Glutamatergic neuron (in vitro differentiated cells): ENCODE measurements at places on chromosomes 11 and 22.
A peak's percentile ranks its signal among the peaks of the same experiment; 100 is the strongest.

DNA sequence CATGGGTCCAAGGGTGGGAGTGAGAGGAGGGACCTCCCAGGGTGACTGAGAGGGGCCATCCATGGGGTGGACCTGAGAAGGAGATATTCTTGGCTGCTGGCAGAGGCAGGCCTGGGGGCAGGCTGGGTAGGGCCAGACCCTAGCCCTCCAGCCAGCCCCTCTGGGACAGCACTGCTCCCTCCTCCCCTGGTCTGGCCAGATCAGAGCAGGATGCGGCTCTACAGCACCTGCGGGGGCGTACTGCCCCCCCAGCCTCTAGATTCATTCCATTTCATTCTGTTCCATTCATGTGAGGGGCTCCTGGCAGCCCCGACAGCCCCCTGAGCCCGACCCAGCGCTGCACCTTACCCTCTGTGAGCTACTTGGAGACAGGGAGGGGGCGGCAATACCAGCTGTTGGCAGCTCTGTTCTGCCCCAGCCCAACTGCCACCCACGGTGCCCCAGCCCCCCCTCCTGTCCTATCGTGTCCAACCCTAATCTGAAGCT lies 34.3 kb upstream of the MYRF start:
- H3K27ac ChIP-seq, result no peak overlapping the region
- no peak for DNase-seq
- H3K36me3 ChIP-seq, result no peaks in the 10 kb centered on the region
- H3K27me3 ChIP-seq, result no peaks in the 10 kb centered on the region

DNA sequence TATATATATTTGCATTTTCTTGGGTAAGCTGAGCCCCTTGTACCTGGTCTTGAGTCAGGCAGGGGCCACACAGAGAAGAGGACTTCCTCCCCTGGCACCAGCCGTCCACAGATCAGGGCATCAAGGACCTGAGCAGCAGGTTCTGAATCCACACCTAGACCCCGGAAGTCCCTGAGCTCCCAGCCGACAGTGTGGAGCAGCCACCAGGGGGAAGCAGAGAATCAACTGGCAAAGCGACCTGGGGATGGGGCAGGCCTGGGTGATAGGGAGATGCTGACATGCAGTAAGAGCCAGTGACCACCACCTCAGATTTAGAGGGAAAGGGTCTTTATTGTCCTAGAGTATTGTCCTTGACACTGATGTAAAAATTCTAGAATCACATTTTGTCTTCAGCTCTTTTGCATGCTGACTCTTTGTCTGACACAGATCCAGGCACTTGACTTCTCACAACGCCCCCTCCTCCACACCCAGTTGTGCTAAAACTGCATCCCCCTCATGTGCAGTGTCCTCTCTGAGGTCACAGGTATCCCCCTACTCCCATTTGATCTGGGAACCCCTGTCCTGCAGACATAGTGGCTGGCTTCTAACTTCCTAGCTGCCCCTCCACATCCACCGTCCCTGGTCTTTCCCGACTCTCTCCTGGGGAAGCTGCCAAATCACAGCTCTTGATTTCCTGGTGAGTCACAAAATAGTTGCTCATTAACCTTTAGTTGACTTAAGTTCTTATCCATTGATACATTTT lies 109.3 kb downstream of the GGTLC2 start:
- no peaks in the 10 kb centered on the region for H3K4me1 ChIP-seq
- no peaks in the 10 kb centered on the region for H3K36me3 ChIP-seq

DNA sequence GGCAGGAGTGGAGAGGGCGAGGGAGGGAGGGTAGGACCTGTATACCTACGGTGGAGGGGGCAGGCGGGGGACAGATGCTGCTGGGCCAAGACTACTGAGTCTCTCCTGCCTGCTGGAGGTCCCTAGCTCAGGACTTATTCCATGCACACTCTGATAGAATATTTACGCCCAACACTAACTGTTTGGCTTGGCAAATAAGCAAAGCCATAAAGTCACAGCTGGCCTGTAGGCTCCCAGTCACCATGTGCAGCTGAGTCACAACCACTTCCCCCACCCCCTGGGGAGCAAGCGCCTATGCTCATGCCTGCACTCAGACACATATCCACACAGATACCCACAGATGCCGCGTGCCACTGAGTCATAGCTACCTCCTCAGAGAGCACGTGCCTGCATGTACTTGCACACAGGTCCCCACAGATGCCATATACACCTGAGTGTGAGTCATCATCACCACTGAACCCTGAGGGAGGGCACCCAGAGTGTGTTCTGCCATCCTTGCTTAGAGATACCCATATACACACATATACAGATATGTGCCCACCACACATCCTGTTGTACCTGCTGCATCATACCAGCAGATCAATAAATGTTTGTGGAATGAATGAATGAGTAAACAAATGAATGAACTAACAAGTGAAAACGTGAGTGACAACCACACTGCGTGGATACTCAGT lies 95.8 kb downstream of the SWAP70 start:
- no peaks in the 10 kb centered on the region for H3K36me3 ChIP-seq
- H3K4me1 ChIP-seq, result peaks cover 8% of the 10 kb centered on the region
- peak overlapping the region; percentile 43 for H3K4me3 ChIP-seq

DNA sequence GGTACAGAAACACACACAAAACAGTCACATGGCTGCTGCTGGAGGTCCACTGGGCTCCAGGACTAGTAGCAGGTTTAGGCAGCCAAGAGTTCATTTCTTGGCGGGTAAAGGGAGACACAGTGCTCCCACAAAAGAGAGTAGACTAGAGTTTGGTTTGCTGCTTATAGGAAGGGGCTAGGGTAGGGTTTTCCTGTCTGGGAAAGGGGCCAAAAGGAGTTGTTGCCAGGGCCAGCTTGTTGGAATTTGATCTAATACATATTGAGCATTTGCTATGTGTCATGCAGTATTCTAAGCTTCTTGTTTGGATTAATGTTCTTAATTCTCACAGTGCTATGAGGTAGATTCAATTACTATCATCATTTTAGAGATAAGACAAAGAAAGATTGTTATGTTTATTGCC lies 195.1 kb upstream of the PLET1 start:
- no peaks in the 10 kb centered on the region for H3K4me1 ChIP-seq
- DNase-seq, result no peak
- H3K4me3 ChIP-seq, result no peak overlapping the region
- no peak overlapping the region for H3K27ac ChIP-seq

GRCh38 chr22:24303007-24303406 lies 32.4 kb downstream of the SPECC1L start:
- no peak for DNase-seq
- H3K4me3 ChIP-seq, result no peak overlapping the region
- H3K27me3 ChIP-seq, result peaks cover 2% of the 10 kb centered on the region
- peaks cover 20% of the 10 kb centered on the region for H3K36me3 ChIP-seq

DNA sequence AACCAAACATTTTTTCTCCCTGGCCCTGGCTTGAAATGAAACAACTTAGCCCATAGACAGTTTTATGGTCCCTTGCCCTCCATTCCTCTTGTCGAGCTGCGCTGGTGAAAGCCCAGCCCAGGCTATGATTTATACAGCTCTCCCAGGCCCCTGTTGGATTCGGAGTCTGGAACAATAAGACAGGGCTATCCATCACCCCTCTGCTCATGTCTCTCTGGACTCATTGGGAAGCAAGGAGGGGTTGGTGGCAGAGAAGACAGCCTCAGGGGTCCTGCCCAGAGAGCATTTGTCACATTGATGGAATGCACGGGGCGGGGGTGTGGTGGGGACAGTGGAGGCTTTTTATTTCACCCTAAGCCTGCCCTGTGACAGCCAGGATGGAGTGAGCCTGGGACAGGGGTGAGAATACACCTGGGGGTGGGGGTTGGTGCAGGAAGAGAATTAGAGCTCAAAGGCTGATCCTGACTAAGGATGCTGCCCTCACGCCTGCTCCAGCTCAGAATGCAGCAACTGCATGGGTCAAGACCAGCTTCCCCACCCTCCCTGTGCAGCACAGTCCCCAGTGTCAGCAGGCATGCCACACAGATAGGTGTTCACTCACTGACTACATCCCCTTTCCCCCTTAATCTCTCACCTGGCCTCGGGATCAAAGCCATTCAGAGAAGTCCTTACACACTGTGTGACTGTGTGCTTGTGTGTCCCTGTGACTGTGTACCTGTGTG lies 10.0 kb upstream of the PKNOX2 start:
- H3K36me3 ChIP-seq, result no peaks in the 10 kb centered on the region
- no peaks in the 10 kb centered on the region for H3K4me1 ChIP-seq
- peaks cover 6% of the 10 kb centered on the region for H3K27me3 ChIP-seq
- DNase-seq, result no peak
- no peak overlapping the region for H3K4me3 ChIP-seq
- no peak overlapping the region for H3K27ac ChIP-seq

GRCh38 chr11:114180301-114181055 lies 115.7 kb upstream of the NNMT start:
- H3K4me1 ChIP-seq, result peaks cover 25% of the 10 kb centered on the region
- no peak overlapping the region for H3K4me3 ChIP-seq
- no peak overlapping the region for H3K27ac ChIP-seq
- H3K27me3 ChIP-seq, result peaks cover 10% of the 10 kb centered on the region

DNA sequence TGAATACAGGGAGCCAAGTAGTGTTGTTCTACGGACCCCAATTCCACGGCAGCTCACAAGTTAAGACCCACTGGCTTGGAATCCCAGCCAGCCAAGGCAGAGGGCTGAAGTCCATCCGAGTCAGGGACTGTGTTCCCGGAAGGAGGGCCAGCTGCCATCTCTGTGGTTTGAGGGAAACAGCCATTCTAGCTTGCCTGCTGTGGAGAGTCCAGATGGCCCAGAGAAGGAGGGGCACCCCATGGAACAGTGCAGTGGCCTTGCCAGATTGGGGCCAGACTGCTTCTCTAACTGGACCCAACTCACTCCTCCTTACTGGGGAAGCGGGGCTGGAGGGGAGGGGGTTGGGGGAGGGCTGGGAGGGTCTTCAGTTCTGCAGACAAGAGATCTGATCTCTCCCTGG lies 156.4 kb downstream of the FAM181B start:
- no peak overlapping the region for H3K4me3 ChIP-seq
- H3K36me3 ChIP-seq, result no peaks in the 10 kb centered on the region
- peak overlapping the region; percentile 80 for H3K27ac ChIP-seq

GRCh38 chr22:39873965-39874364 lies 19.6 kb downstream of the ENTHD1 start:
- no peaks in the 10 kb centered on the region for H3K4me1 ChIP-seq
- H3K4me3 ChIP-seq, result no peak overlapping the region
- H3K36me3 ChIP-seq, result no peaks in the 10 kb centered on the region
- no peak for DNase-seq
- no peaks in the 10 kb centered on the region for H3K27me3 ChIP-seq
- no peak overlapping the region for H3K27ac ChIP-seq

DNA sequence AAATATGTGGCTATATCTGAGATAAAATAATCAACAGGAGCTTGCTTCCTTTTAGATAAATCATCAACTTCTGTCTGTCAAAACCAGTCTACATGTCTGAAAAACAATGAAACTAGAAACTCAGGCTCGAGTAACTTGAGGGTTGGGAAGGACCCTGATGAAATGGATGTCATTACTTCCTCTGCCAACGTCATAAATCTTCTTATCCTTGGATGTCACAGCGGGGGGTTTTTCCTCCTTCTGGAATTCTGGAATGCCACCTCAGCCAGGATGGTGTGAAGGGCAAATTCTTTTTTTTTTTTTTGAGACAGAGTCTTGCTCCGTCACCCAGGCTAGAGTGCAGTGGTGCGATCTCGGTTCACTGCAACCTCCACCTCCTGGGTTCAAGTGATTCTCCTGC lies 13.4 kb downstream of the LGR4 start:
- no peaks in the 10 kb centered on the region for H3K36me3 ChIP-seq
- no peak for DNase-seq
- H3K27me3 ChIP-seq, result no peaks in the 10 kb centered on the region
- H3K4me3 ChIP-seq, result no peak overlapping the region

DNA sequence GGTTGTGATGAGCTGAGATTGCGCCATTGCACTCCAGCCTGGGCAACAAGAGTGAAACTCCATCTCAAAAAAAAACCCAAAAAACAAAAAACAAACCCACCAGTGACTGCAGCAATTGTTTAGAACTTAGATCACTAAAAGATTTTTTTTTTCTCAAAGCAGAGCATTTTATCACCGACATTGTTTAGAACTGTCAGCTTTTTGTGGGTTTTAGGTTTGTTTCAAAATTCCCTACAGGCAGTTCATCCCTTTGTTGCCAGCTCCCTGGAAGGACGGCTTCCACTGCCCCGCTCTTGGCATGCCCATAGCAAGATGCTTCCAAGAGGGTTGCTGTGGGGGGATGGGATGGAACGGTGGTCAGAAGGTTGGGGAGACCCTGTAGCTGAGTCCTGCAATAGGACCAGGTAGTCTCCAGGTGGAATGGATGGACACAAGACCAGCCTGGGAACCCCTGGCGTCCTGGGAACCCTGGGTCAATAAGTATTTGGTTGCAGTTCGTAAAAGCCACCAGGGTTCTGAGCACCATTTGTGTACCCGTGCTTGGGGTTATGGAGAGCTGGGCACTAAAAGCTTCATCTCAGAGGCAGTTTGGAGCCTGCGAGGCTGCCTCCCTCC lies 46.7 kb downstream of the TSPAN18 start:
- no peak overlapping the region for H3K27ac ChIP-seq
- peaks cover 2% of the 10 kb centered on the region for H3K27me3 ChIP-seq
- peaks cover 15% of the 10 kb centered on the region for H3K4me1 ChIP-seq
- DNase-seq, result no peak

- peaks cover 14% of the 10 kb centered on the region for H3K36me3 ChIP-seq
- no peak overlapping the region for H3K4me3 ChIP-seq
- peak; percentile 84 for DNase-seq
- H3K27me3 ChIP-seq, result peaks cover 16% of the 10 kb centered on the region
These were observed 17.0 kb upstream of the IL2RB start for GRCh38 chr22:37166675-37167066.

GRCh38 chr11:5684036-5684645 lies 733 bp downstream of the TRIM5 start:
- DNase-seq, result no peak
- H3K27ac ChIP-seq, result no peak overlapping the region
- peak overlapping the region; percentile 74 for H3K4me3 ChIP-seq
- H3K27me3 ChIP-seq, result no peaks in the 10 kb centered on the region

- no peak overlapping the region for H3K4me3 ChIP-seq
- H3K27me3 ChIP-seq, result peaks cover 10% of the 10 kb centered on the region
- peaks cover 6% of the 10 kb centered on the region for H3K36me3 ChIP-seq
- H3K4me1 ChIP-seq, result no peaks in the 10 kb centered on the region
These were observed 274.0 kb downstream of the BRD1 start for GRCh38 chr22:49553518-49554295.

DNA sequence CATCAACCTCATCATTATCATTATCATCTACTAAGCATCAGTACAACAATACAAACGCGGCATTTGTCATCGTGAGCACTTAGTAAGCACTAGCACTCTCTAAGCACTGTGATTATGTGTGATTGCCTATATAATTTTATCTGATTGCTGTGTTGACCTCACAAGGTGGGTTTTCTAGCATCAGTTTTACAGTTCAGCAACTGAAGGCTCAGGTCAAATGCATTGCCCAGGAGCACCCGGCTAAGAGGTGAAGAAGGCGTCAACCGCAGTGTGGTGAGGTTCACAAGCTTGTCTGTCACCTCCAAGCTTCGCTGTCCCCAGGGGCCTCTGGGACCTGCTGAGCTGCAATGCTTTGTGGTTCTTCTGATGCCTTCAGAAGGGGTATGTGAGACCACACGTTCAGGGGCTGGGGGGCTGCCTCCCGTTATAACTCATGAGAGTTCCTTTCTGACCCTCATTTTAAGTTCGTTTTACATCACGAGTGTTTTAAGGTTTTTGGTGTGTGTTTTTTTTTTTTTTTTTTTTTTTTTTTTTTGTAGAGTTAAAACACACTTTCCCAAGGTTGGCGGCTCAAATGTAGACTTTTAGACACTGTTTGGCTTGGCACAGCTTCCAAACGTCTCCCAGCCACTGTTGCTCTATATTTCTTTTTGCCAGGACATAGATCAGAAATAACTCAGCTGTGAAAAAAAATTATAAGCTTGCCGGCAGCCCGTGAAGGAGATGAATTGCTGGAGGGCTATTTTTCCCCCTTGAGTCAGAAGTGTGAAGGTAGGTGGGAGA lies 33.8 kb upstream of the SCUBE1 start:
- H3K4me1 ChIP-seq, result no peaks in the 10 kb centered on the region
- H3K4me3 ChIP-seq, result no peak overlapping the region
- peaks cover 7% of the 10 kb centered on the region for H3K36me3 ChIP-seq
